NCI-H446 (cell line): ENCODE measurements at places on chromosomes 11 and 22.

GRCh38 chr11:48017105-48017830, 36.9 kb downstream of the PTPRJ start:
- DNase-seq = no peak

DNA sequence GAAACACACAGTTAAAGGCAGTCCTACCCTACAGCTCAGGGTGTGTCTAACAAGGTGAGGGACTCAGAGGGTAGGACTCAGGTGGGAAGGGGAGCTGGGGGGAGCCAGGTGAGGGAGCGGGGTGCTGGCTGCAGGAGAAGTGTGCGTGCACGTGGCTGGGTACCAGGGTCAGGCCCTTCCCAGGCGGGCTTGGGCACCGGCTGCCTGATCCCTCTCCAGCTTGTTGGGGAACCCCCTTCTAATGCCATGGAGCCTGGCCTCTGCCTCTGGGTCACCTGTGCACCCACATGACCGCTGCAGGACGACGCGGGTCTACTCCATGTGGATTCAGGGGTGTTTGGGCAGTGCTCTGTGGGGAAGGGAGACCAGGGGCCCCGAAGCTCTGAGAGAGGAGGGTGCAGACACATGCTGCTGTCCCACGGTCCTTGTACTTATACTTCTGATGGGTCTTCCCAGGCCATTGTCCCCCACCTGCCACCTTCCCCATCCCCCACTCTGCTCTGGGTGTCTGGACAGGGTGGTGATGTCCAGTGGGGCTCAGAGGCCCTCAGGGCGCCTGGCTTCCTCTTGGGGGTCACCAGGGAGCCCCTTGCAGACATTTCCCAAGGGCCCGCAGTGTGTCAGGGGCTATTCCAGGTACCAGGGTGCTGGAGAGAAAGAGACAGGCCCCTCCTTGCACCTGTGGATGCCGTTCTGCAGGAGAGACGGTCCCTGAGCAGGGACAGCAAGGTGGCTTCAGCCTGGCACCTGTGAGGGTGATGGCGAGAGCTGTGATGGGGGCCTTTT, 10.4 kb upstream of the MRGPRD start:
- DNase-seq = no peak

DNA sequence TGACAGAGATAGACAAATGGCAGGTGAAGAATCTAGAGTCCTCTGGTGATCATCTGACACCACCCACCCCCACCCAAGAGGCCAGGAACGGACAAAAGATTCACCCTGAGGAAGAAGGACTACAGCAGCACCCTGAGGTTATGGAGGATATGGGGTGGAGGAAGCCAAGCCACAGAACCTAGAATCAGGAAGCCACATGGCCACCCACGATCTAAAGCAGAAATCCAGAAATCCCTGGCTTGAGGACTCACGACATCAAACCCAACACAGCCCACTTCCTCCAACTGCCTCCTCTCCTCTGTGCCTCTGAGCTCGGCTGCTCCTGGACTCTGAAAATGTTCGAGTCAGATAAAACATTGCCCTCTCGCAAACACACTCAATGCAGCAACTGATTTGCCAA, 364.3 kb downstream of the SHANK2 start:
- no peak for DNase-seq

DNA sequence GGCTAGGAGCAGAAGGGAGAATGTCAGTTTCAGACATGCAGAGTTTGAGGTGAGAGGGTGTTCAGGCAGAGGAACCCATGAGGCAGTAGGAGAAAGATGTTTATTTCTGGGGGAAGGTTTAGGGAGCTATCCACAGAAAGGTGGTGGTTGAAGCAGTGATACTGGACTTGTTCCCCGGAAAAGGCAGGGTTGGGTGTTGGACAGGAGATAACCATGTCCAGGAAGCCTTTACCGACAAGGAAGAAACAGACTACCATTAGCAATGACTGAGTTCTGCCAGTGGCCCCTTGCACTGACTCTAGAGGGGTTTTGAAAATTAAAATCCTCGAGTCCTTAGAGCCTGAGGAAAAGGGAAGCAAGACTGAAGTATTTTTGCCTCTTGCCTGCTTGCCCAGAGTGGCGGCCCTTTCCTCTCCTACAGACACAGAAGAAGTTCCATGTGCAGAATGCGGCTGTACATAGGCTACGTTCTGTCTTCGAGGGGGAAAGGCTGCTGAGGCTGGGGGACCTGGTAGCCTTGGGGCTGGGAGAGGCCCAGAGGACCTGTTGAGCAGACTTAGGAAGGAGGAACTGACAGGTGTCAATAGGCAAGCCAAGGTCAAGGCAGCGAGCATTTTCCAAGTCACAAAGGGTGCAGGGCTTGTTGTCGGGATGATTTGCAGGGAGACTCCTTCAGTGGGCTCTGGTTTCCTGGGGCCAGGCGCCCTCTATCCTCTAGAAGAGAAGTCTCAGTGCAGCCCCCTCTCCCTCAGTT, 146.7 kb downstream of the LDLRAD3 start:
- DNase-seq = no peak

DNA sequence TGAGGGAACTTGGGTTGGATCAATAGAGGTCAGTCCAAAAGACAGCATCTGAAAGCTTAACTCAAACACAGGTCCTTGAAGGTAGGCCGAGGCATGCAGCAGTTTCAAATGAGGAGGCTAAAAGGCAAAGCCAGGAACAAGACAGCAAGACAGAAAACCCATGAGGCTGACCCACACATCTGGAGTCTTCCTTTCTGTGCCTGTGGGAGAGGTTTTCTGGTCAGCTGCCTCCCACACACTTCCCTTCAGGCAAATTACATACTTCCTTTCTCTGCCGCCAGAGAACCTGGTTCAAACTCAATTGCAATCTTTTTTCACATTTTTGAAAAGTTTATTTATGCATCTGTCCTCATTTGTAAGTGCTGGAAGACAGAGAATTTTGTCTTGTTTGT, 29.8 kb upstream of the CRTAM start:
- no peak for DNase-seq

GRCh38 chr11:95692526-95693260, 96.9 kb downstream of the FAM76B start:
- no peak for DNase-seq

DNA sequence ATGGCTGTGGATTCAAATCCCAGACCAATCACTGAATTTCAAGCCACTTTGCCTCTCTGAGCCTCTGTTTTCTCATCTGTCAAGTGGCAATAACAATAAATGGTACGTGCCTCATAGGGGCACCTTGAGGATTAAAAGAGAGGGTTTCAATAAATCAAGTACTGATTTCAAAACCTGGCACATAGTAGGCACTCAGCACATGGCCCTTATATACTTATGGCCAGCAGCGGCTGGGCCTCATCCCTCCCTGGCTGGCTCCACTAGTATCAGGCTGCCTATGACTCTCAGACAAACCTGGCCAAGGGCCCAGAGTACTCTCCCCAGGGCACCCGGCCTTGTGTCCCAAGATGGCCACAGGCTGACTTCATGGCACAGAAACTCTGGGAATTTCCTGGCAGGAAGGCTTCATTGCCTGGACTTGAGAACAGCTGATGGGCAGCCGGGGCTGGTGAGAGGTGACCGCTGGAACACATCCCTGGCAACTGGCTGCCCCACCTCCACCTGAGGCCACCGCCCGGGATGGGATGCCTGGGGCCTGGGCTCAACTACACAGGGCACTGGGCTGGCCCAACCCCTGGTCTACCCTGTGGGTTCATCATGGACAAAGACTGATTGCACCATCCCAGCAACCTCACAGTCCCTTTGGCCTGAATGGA, 3.4 kb downstream of the FADS3 start:
- peak; percentile 47 for DNase-seq

GRCh38 chr11:17721242-17721999, 2.0 kb downstream of the MYOD1 start:
- no peak for DNase-seq

DNA sequence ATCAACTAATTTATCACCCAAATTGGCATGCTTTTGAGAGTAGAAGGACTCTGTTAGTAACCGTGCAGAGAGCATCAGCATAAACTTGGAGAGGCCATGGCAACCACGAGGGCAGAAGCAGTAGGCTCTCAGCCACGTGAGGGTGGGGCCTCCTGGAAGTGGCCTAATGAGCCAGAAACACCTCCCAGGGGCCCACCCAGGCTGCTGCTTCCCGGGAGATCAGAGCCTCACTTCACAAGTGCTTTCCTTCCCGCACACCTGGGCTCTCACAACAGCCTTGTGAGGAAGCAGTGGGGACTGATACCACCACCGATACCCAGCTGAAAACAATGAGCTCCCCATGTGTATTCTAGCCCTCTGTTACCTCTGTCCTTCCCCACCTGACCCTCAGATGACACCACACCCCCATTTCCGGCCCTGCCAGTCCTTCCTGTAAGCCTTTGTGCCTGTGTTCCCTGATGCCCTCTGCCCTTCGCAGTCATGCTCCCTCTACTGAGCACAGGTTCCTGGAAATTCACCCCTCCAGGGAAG, 17.0 kb downstream of the TRIM29 start:
- DNase-seq = no peak

DNA sequence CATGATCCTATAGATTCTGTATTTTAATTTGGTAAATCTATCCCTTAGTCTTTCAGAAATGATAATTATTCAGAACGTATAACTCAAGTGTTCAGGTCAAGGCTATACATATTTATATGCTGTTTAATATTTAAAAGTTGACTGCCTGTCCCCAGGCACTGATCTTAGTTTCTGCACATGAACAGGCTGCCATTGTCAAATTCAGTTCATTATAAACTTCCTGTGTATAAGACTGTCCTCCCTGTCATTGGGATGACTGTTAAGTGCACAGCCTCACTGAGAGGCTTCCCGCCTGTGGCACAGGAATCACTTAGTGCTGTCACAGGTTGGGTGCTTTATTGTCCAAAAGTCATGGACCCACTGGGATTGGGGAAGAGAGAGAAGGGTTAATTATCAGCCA, 92.1 kb upstream of the TTC12 start:
- DNase-seq = no peak

- DNase-seq = no peak
Observed at GRCh38 chr11:78845496-78845895, 270.8 kb upstream of the NARS2 start.

DNA sequence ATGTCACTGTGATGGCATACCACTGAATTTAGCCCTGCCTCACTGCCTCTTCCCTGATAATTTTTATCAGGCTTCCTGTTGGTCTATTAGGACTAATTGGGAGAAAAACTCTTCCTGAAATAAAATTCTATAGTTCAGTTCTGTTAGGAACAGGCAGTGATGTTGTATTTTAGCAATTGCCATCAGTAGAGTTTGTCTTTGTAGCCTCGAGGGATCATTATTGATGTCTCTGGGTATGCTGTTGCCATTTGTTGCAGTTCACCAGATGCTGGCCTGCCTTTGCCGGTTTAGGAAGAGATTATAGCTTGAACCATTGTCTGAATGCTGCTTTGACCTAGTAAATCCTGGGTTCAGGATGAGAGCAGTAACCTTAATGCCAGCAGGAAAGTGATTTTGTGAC, 41.0 kb downstream of the KDM2A start:
- DNase-seq = no peak

GRCh38 chr11:102396708-102397563, 49.9 kb downstream of the BIRC2 start:
- no peak for DNase-seq

- no peak for DNase-seq
Observed at GRCh38 chr11:86245369-86246292, 1.1 kb downstream of the EED start.

- no peak for DNase-seq
Observed at GRCh38 chr11:132784441-132784840, 747.9 kb downstream of the OPCML start.

GRCh38 chr22:24141586-24141985, 39.7 kb upstream of the SUSD2 start:
- no peak for DNase-seq

DNA sequence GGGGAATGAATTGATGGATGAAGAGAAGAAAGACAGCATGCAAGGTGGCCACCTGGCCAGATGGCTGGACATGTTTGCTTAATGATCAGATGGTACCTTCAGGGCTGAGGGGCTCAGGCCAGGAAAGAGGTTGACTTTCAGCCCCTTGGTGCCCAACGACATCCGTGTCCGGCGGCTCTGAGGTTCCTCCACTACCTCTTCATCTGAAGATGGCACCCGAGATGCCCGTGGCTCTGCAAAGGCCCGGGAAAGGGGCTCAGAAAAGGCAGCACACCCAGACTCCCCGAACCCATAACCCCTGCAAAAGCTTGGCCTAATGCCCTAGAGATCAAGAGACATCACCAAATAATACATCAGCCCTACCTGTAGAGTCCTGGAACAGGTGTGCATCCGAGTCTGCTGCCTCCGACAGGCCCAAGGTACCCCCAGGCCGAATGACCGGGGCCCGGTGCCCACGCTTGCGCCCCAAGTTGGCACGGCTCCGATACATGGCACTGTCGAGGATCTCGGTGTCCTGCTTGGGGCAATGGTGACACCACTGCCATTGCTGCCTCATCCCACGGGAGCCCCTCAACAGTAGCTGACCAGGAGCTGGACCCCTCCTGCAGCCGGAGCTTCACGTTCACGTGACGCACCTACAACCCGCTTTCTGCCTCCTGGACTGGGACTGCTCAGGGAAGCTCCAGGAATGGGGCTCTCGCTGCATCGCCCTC, 22.9 kb downstream of the TNKS1BP1 start:
- DNase-seq = no peak

- no peak for DNase-seq
Observed at GRCh38 chr11:70317581-70318305, 47.3 kb downstream of the PPFIA1 start.

DNA sequence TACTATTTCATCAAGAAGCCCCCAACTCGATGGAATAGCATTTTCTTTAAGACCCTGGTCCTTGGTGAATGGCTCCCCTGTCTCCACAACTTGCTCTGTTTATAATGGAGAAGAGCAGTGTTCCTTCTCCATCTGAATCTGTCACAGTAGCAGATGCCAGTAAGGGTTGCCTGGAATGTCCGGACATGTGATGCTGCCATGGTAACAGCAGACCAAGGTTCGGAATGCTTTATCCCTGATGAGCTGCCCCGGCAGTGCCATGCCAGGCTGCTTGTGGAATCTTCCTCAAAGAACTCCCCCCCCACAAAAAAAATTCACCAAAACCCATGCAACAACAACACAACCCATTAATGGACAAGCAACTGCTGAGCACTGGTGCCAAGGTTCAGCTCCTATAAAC, 72.5 kb downstream of the KCNC1 start:
- no peak for DNase-seq

DNA sequence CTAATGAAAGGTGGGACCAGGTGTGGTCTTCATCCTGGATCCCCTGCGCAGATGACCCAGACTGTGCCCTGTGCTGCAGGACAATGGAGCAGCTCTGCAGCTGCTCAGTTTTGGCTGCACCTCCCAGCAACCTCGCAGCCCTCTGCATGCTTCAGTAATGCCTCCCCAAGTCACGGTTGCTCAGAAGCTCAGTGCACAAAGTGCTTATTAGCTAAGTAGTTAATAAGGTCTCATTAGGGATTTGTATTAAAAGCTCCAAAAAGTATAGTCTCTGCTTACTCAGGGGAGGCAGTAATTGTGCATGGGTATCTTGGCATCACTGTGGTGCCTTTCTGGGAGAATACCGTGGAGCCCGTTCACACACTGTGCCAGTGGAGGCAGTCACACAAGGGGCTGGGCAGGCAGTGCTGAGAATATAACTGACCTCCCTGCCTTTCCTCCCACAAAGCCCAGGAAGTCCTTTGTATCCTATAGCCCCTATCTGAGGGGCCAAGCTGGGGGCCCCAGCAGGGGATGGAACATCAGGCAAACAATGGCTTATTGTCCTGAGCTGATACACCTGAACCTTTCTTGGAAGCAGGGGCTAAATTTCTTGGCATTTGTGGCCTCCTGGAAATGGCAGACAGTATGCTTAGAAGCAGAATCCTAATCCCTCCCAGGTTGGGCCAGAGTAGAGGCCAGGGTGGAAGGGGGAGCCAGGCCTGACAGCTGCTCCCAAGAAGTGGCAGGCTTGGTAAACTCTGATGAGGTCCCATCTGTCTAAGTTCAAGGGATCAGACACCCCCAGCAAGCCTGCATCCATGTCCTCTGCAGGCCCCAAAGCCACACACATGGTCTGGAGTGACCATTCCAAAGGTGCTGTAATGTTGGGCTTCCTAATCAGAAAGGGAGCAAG, 125.5 kb upstream of the PARVA start:
- DNase-seq = no peak
